Stimulated activated CD8-positive, alpha-beta memory T cell treated with anti-CD3 and anti-CD28 coated beads, Interleukin-15, amount 100 ng/mL, for 24 hours (primary cell): ENCODE measurements at places on chromosomes 13 and 19.

GRCh38 chr19:13207237-13207845 lies 57.1 kb downstream of the IER2 start:
- DNase-seq: no peak

DNA sequence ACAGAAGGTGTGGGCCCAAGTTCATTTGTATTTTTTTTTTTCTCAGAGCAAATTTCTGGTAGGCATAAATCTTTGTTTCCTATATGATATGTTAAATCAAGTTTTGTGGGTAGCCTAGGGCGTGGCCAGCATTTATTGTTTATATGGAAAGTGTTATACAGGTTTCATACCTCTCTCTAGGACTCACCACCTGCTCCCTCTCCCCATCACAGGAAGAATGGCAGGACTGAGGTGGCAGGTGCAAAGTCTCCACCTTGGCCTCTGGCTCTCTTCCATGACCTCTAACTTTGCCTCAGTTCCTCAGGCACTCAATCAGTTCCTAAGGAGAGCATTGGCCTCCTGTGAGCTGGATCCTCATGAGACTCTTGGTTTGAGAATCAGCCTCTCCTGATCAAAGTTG lies 172.3 kb upstream of the TSC22D1 start:
- no peak for DNase-seq

GRCh38 chr19:8257052-8257443 lies 47.9 kb downstream of the CERS4 start:
- DNase-seq: no peak

DNA sequence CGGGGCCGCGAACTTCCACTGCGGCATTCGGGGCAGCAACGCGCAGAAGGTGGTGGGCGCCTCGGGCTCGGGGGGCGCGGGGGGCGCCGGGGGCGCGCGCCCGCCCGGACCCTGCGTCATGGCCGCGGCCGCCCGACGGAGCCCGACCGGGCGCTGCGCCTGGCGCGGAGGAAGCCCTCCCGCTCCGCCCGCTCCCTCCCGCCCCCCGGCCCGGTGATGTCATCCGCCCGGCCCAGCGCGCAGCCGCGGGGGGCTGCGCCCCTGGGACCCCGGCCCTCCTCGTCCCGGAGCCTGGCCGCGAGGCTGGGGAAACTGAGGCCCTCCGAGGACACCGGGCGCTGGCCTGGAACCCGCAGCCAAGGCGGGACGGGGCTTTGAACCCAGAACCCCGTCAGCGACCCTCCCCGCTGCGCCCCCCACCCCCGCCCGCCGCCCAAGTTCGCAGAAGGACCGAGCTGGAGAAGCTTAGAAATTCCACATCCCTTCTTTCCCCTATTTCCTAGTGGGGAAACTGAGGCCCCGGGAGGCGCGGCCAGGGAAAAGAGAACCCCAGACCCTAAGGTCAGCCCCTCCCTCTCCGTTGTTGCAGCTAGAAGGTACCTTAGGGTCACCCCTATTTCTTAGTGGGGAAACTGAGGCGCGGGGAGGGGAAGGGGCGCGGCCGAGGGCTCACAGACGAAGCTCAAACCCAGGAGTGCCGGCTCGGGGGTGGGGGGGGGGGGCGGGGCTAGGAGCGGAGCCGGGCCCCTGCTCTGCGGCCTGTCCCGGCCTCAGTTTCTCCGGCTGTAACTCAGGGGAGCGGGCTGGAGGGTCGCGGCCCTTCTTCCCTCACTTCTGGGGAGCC lies at the start of gene SHC2:
SHC2 (minus strand) TSS at position 157 of the 844 bp plus-strand sequence; CDS start at position 120, 37 bp downstream.
- DNase-seq: no peak

GRCh38 chr19:39631626-39632025 lies 24.1 kb upstream of the LGALS16 start:
- no peak for DNase-seq

DNA sequence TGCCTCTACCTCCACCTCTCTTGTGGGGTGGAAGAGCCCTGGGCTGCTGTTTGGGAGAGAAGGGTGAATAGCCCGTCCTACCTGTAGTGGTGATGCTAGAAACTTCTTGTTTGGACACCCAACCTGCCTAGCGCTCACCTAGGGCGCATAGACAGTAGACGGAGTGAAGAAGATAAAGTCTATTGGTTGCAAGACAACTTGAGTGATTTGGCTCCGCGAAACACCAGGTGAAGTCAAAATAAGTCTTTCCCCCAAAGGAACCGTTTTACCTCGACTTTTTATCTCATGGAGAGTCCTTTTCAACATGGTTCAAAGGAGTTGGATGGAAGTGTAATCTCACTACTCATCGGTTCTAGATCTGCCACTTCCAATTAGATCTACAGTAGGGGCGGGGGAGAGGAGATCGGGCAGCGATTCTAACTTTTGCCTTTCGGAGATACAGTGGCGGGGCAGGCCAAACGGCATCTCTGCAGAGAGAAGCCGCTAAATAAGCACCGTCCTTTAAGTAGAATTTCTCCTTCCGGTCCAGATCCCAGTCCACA lies 694 bp upstream of the ZIC5 start:
- no peak for DNase-seq

GRCh38 chr19:38684078-38684861 lies 36.8 kb downstream of the ACTN4 start:
- no peak for DNase-seq

DNA sequence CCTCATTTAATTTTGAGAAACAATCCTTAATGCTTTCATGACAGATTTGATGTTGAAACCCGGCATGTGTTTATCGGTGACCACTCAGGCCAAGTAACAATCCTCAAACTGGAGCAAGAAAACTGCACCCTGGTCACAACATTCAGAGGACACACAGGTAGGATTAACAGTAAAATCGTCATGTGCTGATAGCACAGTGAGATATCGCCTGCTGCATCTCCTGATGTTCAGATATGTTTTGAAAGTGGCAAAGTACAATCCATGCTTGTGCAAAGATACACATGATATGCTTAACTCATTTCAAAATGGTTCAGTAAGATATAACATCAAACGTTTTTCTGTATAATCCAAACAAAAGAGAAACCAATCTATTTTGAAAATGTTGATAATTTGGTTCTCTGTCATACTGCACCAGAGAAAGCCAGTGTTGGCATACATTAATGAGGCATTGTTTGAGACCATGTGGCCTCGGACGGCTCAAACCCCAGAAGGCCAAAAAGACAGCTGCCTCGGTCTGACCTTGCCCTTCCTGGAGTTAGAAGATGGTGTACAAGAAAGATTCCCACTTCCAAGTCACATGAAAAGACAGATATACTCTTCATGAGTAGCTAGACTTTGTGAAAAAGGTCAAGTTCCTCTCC lies 76.2 kb downstream of the DHRS12 start:
- no peak for DNase-seq

DNA sequence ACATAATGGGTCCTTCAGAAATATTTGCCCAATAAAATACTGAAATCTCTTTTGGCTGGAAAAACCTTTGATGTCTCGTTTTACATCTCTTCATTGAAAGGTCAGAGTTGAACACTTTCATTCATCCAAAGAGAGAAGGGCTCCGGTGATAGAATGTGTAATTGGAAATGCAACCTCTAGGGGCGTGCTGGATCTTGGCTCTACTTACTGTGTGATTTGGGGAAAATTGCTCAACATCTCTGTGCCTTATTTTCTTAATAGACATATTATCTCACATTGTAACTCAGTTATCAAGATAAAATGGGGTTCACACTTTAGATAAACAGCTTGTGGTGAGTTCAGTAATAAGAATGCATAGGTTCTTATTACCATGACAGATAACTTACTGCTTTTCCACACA lies 1444.1 kb downstream of the SLITRK5 start:
- DNase-seq: no peak

- DNase-seq: no peak
Measured at GRCh38 chr19:50269653-50270052, 59.5 kb downstream of the KCNC3 start.

GRCh38 chr13:74168263-74168675 lies 34.1 kb upstream of the KLF12 start:
- DNase-seq: no peak

- no peak for DNase-seq
Measured at GRCh38 chr19:45467115-45467455, 711 bp upstream of the FOSB start.

- no peak for DNase-seq
Measured at GRCh38 chr13:22243469-22244163, 572.7 kb downstream of the FGF9 start.

GRCh38 chr13:114134111-114134943 lies 1.9 kb upstream of the RASA3 start:
- DNase-seq: no peak

DNA sequence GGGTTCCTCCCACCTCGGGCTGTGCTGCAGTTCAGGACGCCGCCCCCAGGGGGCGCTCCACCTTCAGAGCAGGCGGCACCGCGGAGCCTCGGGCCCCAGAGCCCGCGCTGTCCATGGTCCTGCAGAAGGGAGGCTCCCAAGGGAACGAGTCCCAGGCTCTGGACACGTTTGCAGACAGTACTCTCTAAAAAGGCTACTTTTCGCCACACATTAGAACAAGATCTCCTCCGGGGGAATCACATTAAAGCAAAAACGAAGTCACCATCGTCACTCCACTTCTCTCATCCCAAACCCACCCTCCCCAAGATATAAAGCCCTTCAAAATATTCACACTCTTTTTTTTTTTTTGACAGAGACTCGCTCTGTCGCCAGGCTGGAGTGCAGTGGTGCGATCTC lies 4.6 kb upstream of the SIGLEC10 start:
- DNase-seq: peak; percentile 98

DNA sequence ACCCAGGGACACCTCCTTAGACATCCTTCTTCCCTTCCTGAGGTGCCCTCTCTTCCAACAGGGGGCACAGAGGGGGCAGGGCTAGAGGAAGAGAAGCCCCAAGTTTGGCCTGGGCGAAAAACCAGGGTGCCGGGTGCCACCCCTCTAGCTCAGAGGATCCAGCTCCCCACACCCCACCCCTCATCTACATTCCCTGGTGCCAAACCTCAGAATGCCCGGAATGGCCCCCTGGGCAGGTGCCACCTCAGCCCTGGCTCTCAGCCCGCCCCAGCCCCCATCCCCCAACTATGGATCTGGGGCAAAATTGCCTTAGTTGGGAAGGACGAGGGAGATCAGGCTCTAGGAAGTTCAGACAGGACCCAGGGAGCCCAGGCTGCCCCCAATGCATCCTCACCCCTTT lies 2.0 kb downstream of the CNN1 start:
- DNase-seq: no peak

GRCh38 chr19:23949611-23950010 lies 34.9 kb downstream of the ZNF726 start:
- no peak for DNase-seq

DNA sequence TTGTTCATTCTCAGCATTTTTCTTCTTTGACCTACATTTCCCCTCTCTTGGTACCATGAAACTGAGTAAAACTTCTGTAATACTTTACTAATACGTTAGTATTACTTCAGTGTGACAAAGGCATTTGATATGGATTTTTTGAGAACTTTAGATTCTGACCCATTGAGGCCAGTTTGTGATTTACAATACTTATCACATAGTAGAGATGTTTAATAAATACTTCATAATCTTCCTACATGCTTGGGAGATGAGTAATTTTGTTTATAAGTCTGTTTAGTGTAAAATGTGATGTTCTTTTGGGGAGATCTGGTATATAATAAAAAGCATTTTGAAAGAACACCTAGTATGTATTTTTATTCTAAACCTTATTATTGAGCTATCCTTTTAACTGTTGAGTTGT lies 29.7 kb downstream of the GTF2F2 start:
- DNase-seq: no peak

DNA sequence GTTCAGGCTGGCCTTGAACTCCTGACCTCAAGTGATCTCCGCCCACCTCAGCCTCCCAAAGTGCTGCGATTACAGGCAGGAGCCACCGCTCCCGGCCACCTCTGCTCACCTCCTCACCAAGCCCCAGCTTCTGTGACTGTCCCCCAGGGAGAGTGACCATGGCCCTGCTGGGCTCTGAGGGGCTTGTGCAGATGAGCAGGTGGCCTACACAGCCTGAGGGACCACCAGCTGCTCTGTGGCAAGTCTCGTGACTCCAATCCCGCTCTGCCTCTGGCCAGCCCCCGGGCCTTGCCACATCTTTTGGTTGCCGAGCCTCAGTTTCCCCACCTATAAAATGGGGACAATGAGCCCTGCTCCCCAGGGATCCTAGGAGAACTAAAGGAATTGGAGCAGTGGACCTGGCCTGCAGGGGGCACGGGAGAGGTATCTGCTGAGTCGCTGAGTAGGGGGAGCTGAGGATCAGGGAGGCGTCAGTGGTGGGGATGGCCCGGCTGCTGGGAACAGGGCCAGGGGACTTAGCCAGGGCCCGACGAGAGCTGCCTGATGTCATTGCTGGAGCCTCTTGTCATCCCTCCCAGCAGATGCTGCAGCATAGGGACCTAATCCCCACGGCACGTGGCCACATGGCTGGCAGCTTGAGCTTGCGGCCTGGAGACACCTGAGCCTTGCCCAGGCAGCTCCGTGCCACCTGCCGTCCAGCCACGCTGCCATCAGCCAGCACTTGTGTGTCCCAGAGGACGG lies 74.7 kb downstream of the GADD45B start:
- no peak for DNase-seq

DNA sequence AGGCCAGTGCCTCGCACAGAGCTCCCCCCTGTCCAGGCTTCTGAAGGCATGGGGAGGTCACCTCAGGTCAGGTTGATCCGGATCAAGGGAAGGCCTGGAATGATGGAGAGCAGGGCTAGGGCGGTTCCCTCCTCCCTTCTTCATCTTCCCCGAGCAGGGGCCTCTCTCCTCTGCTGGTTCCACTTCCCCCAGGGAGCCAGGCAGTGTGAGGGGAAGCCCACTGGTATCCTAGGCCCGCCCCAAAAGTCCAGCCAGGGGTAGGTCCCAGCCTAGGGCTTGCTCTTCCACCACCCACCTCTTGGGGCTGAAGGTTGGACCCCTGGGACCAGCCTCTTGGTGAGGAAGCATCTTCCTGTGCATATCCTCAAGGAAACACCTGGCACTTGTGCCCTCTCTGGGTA lies 16.4 kb upstream of the PRR19 start:
- no peak for DNase-seq

DNA sequence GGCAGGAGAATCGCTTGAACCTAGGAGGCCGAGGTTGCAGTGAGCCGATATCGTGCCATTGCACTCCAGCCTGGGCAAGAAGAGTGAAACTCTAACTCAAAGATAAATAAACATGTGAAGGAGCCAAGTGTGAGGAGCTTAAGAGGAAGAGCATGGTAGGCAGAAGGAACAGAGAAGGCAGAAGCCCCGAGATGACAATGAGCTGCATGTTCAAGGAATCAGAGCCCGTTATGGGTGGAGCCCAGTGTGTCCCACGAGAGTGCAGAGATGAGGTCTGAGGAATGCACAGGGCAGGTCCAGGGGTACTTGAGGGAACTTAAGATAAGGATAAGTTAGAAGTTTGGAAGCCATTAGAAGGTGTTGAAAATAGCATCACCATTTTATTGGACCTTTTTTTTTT lies 716 bp downstream of the FPR2 start:
- no peak for DNase-seq

- no peak for DNase-seq
Measured at GRCh38 chr19:7188698-7189629, 105.2 kb downstream of the INSR start.
